Activated naive CD8-positive, alpha-beta T cell treated with anti-CD3 and anti-CD28 coated beads, Interleukin-2, amount 50 U/mL, for 16 hours (primary cell): ENCODE measurements at places on chromosomes 1 and 21.

DNA sequence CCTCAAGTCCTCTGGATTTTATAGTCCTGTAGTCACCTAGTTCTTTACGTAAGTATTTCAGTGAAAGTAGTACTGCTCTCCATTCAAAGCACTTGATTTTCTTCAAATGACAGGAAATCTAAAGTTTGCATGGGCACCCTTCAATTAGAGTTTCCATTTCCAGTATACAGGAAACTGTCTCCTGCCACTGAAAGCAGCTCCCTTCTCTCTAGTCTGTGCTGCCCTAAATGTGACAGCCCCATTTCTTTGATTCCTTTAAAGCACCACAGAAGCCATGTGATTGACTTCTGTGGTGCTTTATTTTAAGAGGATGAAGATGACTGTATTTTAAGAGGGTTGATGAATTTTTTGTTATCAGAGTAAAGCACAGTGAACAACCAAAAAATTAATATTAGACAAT, 226.1 kb downstream of the DNAH14 start:
- no peak for DNase-seq

GRCh38 chr1:229600229-229600628, 25.7 kb downstream of the TAF5L start:
- no peak for DNase-seq

- no peak for DNase-seq
Measured at GRCh38 chr1:152436593-152437496, 22.8 kb upstream of the CRNN start.

GRCh38 chr1:200980873-200981272, 42.6 kb downstream of the KIF21B start:
- no peak for DNase-seq

GRCh38 chr1:192580351-192580962, 4.9 kb downstream of the RGS1 start:
- no peak for DNase-seq

- no peak for DNase-seq
Measured at GRCh38 chr1:205477759-205478247, 22.0 kb upstream of the BLACAT1 start.

DNA sequence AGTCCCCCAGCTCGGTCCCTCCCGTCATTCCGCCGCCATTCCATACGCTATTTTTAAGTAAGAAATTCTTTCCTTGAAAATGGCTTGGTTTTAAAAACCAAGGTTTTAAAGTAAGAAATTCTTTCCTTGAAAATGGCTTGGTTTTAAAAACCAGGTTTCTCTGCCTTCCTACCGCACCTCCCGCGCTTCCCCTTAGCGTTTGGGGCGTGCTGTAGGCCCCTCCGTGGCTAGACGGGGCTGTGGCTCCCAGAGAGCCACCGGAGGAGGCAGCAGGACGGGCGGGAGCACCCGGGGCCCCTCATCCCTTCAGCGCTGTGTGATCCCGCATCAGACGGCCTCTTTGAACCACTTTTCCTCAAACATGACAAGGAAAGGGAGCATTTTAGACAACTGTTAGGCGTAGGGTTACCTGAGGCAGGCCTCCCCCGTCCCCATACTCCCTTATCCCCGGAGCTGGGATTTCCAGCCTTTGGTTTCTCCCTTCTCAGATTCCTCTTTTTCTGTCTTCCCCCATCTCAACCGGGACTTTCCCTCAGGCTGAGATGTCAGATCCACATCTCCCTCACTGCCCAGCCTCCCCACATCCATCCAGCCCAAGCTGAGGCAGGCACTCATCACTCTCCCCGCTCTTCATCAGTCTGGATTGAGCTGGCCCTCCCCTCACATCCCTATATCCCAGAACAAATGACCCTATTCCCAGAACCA, 541 bp upstream of the CD58 start:
- DNase-seq, result no peak

- DNase-seq, result no peak
Measured at GRCh38 chr1:44585315-44585920, 88.9 kb downstream of the TMEM53 start.

DNA sequence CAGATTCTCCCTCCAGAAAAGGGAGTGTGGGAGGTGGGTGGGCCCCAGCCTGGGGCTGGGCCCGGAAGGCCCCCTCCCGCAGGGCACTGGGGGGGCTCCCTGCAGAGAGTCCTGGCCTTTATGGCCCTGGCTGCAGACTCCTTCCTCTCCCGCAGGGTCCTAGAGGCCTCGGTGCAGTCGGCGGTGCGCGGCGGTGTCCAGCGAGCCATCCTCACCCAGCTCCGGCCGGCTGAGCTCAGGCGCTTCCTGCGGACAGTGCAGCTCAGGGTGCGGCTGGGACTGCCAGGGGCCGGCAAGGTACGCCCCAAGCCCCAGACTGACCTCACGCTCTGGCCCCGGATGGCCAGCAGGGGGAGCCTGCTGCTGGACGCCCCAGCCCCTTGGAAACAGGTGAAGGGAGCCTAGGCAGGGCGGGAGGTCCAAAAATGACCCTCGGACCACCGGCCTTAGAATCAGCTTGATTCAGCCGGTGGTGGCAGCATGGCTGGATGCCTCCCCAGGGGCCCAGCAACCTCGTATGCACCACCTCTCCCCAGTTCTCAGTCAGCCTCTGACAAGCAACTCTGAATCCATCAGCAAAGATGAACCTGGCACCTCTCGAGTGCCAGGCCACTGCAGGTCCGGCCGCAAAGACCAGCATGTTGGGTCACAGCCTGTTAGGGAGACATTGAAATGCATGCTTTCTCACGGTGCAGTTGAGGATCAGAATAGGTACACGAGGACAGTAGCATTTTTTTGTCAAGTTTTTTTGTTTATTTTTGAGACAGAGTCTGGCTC, 20.6 kb downstream of the MTHFR start:
- DNase-seq, result no peak

GRCh38 chr1:29852248-29852647, 615.9 kb downstream of the PTPRU start:
- no peak for DNase-seq

- DNase-seq, result no peak
Measured at GRCh38 chr1:15836772-15837669, 10.5 kb upstream of the SPEN start.

DNA sequence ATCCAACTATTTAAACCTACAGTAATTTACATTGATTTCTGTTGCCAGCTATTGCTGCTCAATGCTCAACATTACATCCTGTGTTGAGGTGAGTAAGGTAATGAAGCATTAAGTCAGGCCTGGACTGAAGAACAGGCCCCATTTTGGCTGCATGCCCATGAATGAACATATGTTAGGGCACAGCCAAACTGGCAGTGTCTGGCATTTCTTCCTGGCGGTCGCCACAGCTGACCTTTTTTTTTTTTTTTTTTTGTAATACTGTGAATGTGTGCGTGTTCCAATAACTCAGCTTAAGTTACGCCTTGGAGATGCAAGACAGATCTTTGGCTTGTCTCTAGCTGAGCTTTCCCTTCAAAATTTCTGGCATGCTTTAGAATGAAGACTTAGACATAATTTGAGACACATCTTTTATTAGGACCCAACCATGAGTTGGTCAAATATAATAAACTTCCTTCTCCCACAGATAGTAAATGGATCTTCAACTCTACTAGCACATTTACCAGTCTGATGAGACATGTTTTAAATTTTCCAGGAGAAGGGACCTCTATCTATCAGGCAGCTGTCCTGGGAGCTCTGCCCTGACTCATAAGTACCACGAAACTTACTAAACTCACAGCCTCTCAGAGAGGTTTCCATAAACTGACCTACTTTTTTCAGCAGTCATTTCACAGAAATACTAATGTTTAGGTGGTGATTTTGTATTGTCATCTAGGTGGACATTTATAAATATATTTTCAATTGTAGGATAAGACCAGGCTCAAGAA, 341.1 kb upstream of the RUNX1 start:
- no peak for DNase-seq

GRCh38 chr1:47440599-47441081, 2.8 kb downstream of the FOXD2 start:
- no peak for DNase-seq

DNA sequence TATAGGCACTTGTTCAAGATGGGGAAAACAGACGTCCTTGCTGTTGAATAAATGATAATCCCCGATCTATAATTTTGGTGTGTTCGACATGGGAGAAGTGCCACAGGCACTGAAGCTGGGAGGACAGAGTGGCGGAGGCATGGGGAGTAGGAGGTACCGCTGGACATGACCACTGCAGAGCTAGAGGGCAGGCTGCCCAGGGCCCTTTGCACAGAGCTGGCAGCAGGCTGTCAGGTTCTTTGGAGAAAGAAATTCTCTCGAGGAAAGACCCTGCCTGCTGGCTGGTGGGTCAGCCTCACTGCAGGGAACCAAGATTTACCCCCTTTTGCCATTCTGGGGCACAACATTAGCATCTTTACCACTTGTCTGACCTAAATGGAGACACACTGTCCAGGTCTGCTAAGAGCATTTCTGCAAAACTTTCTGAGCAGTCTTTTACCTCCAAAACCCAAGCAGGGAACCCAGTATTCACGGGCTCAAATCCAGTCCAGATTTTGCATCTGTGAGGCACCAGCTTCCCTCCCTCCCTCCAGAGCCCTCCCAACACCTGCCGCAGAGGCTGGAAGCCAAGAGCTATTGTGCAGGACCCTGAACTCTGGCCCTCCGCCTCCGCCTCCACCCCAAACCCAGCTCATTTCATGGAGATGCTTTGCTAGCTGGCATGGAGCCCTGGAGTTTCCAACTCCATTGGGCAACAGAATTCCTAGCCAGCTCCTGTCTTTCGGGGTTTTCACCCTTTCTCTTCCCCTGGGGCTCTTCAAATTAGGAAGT, 142.3 kb downstream of the PLXNA2 start:
- DNase-seq, result no peak

DNA sequence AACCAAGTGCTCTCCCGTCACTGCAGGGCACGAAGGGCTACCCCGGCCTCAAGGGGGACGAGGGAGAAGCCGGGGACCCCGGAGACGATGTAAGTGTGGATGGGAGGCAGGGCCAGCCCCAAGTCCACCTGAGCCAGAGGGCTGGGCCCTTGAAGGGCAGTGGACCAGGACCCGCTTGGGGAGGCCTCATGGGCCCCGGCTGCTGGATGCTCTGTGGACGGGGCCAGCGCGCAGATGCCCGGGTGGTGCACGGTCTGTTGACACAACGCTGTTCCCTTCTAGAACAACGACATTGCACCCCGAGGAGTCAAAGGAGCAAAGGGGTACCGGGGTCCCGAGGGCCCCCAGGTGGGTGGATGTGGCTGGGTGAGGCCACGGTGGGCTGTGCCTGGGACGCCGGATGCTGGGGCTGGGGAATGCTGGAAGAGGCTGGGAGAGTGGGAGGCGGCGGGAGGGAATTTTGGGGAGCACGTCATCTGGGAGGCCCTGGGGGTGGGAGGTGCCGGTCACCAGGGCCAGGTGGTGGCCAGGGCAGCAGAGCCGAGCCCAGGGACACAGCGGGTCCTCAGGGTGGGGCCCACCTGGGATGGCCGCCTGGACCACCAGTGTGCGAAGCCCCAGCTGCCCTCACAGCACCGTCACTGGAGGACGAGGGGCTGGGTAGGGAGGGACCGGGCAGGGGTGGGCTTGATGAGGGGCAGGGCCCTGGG, 17.5 kb downstream of the COL6A1 start:
- no peak for DNase-seq

DNA sequence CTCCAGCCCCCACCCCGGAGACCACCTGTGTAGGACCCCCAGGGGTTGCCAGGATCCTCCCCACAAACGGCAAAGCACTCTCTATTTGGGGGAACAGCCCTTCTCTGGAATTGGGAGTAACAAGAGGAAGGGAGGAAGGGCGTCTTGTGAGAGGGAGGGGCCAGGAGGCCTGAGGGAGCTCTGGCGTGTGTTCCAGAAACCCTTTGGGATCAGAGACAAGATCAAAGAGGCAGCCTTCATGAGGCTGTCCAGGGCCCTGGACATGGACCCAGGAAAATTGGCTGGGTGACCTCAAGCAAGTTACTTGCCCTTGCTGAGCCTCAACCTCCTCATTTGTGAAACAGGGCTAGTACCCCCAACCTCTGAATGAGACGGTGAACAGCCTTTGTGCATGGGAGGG, 18.1 kb upstream of the ECE1 start:
- no peak for DNase-seq

DNA sequence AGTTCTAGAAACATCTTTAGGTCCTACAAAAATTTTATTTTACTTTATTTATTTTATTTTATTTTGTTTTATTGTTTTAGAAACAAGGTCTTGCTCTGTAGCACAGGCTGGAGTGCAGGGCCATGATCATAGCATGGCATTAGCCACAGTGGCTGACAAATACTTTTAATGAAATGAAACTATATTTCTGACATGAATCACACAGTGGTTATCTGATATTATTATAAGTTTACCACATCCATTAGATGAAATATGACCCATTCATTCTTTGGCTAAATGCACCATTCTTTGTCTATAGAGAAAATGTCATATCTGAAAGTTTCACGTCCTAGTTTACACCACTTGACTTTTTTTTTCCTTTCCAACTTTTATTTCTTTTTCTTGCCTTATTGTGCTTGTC, 613.4 kb upstream of the ADAMTS5 start:
- DNase-seq, result no peak

- DNase-seq, result no peak
Measured at GRCh38 chr1:14974361-14974760, 179.2 kb upstream of the TMEM51 start.

DNA sequence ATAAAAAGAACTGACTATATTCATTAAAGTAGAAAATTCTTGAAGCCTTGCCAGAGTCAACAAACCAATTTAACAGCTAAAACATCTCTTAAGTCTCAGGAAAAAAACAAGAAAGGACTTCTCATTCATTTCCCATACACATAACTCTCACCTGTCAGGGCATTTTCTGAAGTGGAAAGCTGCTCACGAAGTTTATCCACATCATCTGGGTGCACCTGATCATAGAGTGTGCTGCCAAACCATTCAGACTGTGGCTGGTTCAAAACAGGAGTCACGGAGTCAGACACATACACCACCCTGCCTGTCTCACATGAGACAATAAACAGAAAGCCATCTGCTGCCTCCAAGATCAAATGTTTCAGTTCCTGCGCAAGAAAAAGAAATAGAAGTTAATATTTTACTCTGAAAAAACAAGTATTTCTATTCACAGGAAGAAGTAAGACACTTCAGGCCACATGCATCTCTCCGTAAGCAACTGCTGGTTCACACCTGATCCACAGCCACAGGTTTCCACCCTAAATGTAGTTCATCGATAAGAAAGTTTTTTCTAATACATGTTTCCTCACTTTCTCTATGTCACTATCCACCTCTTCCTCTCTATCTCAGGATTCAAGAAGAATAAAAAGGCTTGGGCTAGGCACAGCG, 28.2 kb upstream of the CTSK start:
- DNase-seq, result no peak

- DNase-seq, result no peak
Measured at GRCh38 chr1:15172405-15173259, 19.1 kb downstream of the TMEM51 start.
